ENCODE measurements at places on chromosomes 2 and 18.

GRCh38 chr2:25586726-25587144 is 86.6 kb downstream of the DTNB start:
- no peak for DNase-seq

- DNase-seq, result no peak
Measured at GRCh38 chr2:107936433-107937359, 49.6 kb upstream of the SLC5A7 start.

GRCh38 chr2:203815541-203815898 is 52.1 kb upstream of the CTLA4 start:
- no peak for DNase-seq

DNA sequence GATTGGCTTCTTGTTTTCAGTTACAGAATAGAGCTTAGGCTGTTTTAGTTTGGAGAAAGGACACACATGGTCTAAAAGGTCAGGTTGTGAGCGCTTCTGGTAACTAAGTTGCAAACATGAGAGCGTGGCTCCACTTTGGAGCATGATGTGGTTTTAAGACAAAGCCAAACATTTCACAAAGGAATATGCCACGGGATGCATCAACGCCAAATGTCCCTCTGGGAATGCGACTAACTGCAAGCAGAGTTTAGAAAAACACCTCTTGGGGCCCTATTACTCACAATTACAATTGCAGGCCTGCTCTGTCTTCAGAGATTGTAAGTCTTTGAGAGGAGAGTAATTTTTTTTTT is 25.4 kb downstream of the MYO7B start:
- DNase-seq, result no peak

- DNase-seq, result no peak
Measured at GRCh38 chr18:56043641-56044061, 455.7 kb upstream of the TCF4 start.

DNA sequence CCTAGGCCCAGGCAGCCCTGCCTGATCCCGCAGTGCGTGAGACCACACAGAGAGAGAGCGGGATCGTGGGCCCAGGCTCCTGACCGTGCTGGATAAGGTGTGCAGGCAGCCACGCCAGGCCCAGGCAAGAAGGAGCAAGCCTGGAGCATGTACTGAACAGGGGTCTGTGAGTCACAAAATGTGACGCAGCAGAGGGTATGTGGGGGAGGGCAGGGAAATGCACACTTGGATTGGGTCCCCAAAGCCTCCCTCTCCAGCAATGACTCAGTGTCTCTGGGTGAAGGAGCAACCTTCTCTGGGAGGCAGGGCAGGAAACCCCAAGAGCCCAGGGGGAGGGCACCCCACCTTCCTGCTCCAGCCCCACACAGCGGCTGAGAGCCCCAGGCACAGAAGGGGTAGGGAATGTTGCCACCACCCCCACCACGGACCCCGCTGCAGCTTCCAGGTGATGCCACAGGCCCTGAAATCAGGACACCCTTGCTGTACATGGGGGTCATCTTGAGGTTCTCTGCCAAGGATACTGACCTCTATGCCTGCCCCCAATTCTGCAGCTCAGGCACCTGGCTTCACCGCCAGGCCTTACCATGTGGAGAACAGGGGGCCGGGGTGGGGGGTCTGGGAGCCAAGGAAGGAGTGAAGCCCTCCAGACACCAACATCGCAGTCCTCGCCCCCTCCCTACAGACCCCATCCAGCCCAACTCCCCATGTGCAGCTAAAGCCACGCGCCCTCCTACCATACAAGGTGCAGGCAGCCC is 1.3 kb upstream of the GPC1 start:
- peak; percentile 97 for DNase-seq

DNA sequence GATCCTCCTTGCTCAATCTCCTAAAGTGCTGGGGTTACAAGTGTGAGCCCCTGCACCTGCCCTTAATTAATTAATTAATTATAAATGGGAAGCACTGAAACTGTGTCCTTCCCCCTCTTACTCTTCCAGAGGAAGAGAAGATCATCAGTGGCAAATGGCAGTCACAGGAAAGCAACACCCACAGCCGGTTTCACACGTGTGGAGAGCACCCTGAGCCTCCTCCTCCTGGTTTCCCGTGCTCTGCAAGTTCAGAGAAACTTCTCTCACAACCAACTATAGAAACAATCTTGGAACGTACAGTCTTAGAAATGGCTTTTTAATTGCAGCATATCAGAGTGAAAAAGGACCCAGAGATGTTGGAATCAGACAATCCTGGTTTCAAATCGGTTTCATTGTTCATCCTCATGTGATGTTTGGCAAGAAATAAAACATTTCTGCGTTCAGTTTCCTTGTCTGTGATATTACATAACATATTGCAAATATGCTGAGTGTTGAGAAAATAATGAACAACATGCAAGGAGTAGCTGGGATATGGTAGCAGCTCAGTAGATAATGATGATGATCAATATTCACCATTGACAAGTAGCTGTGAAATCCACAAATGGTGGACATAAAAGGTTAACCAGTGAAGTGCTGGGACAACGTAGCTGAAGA is 141.0 kb upstream of the KCTD1 start:
- no peak for DNase-seq

DNA sequence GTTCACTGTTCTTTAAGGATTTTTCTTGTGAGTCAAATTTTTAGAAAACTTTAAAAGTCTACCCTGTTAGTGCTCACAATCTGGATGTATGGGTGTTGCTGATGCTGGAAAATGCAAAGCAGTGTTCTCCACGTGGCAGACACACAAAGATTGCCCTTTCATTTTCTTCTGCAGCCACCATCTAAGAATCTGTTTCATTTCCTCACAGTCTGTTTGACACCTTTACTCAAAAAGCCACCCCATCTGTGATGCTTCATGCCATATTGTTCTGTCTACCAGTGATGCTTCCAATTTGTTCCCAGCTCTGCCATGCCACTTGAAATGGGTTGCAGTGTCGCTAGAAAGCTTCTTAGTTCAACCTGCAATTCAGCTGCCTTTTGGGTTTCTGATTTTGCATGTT is 464.2 kb upstream of the UBE2E3 start:
- no peak for DNase-seq

DNA sequence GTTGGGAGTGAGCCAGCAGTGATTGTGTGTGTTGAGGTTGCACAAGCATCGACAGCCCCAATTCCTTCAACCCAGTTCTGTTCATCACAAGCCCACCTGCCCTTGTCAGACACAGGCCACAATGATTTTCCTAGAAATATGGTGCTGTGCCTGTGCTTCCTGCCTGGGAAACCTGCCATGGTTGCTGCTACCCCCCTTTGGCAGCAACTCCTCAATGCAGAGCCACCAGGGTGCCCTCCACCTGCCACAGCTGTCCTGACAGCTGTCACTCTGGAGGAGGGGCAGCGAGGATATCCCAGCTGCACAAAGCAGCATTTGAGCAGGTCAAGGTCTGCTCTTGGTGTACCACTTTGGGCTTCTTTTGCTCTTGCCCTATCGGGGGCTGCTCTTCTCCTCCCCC is 27.1 kb downstream of the SMIM21 start:
- no peak for DNase-seq

DNA sequence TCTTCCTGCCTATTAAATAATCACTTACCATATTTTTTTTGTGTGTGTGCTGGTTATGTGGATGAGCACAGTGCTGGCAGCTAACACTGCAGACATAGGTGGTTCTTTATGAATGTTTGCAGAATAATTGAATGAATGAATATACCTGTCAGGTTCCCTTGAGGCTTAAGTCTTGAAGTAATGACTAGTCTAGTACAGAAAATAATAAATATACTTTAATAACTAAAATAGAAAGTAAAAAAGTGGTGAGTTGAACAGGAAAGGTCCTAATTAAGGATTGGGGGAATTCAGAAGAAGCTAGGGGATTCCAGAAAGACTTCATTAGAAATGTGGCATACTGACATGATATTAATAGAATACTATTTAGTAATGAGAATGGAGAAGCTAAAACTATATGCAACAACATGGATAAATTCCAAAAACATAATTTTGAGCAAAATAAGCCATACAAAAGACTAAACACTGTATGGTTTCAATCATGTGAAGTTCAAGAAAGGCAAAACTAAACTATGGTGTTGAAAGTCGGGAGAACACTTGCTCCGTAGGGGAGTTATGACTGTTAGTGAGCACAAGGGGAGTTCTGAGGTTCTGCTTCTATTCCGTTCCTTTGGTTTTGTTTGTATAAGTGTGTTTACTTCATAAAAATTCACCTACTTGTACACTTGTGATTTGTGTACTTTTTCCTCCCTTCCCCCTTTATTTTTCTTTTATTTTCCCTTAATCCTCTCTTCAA is 464.6 kb downstream of the MTX2 start:
- DNase-seq, result no peak

DNA sequence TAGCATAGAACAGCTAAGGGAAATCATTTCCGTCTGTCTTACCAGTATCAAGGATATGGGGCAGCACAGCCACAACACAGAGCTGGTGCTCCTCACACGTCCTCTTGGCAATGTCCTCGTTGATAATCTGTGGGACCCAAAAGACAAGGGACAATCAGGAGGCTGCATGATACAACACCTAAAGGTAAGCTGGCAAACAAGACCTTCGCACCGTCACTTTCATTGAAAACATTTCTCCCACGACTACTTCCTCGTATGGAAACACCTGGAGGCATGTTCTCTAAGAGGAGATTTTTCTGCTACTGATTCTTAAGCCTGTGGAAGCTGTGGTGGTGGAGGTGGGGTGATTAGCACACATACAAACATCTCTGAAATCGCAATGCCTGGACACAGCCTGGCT is 23.7 kb downstream of the PDIA6 start:
- no peak for DNase-seq

DNA sequence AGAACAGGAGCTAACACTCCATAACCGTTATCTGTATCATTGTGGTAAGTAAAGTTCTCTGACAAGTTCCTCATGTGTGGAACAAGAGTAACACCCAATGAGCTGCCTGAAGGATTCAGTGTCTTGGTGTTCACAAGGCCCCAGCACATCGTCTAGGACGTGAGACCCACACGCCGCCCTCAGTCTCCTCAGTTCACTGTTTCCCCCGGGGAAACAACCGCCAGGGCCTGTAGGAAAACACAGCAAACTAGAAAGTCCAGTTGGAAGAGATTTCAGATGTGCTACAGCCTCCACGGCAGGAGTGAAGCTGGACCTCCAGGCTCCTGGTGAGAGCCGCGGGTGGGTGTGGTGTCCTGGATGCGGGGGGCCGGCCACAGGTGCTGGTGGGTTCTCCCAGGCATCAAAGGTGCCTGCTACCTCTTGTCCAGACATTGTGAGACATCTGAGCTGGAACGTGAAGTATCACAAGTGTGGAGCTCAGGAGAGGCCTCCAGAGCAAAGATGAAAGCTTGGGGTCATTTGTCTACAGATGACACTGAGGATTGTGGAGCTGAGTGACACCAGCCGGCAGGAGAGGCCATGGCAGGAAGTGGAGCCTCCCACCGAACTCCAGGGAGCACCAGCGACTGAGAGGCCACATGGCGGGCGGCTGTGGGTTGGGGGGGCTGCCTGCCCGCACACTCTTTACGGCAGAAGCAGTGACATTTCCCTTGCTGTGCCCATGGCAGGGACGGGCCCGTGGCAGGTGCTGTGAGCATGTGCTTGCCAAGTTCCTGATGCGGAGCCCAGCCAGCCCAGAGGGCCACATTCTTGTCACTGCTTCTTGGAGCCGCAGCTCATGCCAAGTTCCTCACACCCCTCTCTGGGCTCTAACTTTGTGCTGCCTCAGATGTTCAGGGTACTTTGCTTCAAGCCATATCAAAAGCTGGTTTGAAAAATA is 131.2 kb downstream of the TMEM18 start:
- DNase-seq, result no peak

Data from HFF-Myc (cell line).